ENCODE measurements at places on chromosomes 4 and X. TPM values are rescaled to one million over a fixed set of nuclear protein-coding genes. Genes with fewer than 3 reads are reported as not detected.

Gene COX7B2
- polyA plus RNA-seq: not detected

Gene HMX1
- not detected for polyA plus RNA-seq

Gene MAGEB2
- 0.27 TPM for polyA plus RNA-seq

Gene RNF150
- polyA plus RNA-seq: 7.6 TPM

Gene ELF2
- 39.4 TPM for polyA plus RNA-seq

Gene RPA4
- not detected for polyA plus RNA-seq

Gene POLN
- 1.4 TPM for polyA plus RNA-seq
